Sigmoid colon (tissue), 7 donors: ENCODE measurements at places on chromosomes 2 and 18.
A peak's percentile ranks its signal among the peaks of the same experiment; 100 is the strongest.

GRCh38 chr2:154698296-154698720, at the start of gene KCNJ3:
Gene KCNJ3, plus strand, starts transcription at chr2:154698695. Its CDS starts 81 bp downstream, at chr2:154698776.
- H3K4me3 ChIP-seq, result peak within 1 kb of the TSS; percentile 34
- no peak within 1 kb of the TSS for H3K27ac ChIP-seq
- peaks cover 35% of the 10 kb centered on the region for H3K27me3 ChIP-seq
- no peaks in the 10 kb centered on the region for H3K4me1 ChIP-seq

GRCh38 chr2:68901199-68901514, 30.0 kb upstream of the BMP10 start:
- no peak overlapping the region for H3K27ac ChIP-seq
- no peaks in the 10 kb centered on the region for H3K27me3 ChIP-seq
- H3K4me3 ChIP-seq, result no peak overlapping the region
- H3K4me1 ChIP-seq, result no peaks in the 10 kb centered on the region
- no peak for DNase-seq

- DNase-seq, result no peak
- H3K36me3 ChIP-seq, result no peaks in the 10 kb centered on the region
- no peaks in the 10 kb centered on the region for H3K4me1 ChIP-seq
- H3K27ac ChIP-seq, result no peak overlapping the region
- no peak overlapping the region for H3K4me3 ChIP-seq
Observed at GRCh38 chr2:40032650-40033319, 253.7 kb upstream of the THUMPD2 start.

GRCh38 chr2:222302178-222303018, 3.6 kb upstream of the PAX3 start:
- no peaks in the 10 kb centered on the region for H3K36me3 ChIP-seq
- no peak overlapping the region for H3K4me3 ChIP-seq
- H3K27me3 ChIP-seq, result peaks cover 96% of the 10 kb centered on the region
- DNase-seq, result no peak
- H3K27ac ChIP-seq, result no peak overlapping the region
- peaks cover 63% of the 10 kb centered on the region for H3K4me1 ChIP-seq

- peaks cover 63% of the 10 kb centered on the region for H3K36me3 ChIP-seq
- H3K4me1 ChIP-seq, result no peaks in the 10 kb centered on the region
- no peak overlapping the region for H3K27ac ChIP-seq
Observed at GRCh38 chr2:15472133-15472532, 89.0 kb downstream of the NBAS start.
